ENCODE measurements at places on chromosomes 5 and 9.

DNA sequence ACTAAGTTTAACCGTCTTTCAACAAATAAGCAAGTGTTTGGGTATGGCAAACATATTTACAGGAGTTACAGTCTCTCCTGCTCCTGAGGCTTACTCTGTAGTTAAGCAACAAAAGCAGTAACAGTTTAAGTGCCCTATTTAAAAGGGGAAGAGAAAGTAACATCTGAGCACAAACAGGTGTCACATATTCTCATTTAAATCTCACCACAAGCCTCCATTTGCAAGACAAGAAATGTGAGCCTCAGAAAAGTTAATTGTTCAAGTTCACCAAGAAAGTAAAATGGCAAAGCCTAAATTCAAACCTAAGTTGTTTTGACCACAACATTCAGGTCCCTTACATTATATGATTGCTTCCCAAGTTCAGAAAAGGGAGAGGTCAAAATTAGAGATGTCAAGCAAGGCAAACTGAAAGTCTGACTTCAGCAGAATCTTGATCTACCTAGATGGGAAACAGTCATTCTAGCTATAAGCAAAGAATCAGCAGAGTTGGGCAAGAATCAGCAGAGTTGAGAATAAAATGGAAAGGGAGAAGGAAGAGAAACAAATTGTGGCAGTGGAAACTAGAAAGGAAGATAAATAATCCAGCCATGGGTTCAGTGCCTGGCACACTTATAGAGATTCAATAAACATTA lies 93.4 kb downstream of the STRBP start:
- H3K36me3 ChIP-seq: peaks cover 7% of the 10 kb centered on the region
- H3K27ac ChIP-seq: no peak overlapping the region
- DNase-seq: no peak
- H3K4me1 ChIP-seq: no peaks in the 10 kb centered on the region
- no peak overlapping the region for H3K4me3 ChIP-seq

GRCh38 chr5:72209147-72210115 lies 102.2 kb downstream of the MAP1B start:
- no peak for DNase-seq
- no peak overlapping the region for H3K27ac ChIP-seq
- H3K36me3 ChIP-seq: no peaks in the 10 kb centered on the region
- H3K4me3 ChIP-seq: no peak overlapping the region

DNA sequence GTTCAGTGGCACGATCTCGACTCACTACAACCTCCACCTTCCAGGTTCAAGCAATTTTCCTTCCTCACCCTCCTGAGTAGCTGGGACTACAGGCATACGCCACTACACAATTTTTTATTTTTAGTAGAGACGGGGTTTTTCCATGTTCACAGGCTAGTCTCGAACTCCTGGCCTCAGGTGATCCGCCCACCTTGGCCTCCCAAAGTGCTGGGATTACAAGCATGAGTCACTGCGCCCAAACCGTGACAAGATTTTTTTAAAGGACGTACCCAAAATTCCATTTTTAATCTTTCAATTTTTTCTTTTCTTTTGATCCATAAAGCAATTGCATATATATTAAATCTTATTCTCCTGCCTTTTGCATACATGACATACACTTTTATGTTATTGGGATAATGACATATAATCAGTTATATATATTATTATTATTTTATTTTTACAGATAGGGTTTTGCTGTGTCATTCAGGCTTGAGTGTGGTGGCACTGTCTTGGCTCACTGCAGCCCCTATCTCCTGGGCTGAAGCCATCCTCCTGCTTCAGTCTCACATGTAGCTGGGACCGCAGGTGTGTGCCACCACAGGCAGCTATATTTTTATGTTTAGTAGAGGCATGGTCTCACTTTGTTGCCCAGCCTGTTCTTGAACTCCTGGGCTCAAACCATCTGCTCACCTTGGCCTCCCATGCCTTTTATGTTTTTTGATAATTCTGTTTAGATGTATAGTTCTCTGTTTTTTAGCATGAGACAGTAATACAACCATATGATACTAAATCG lies 71.9 kb downstream of the RAB24 start:
- no peak overlapping the region for H3K4me3 ChIP-seq
- H3K4me1 ChIP-seq: no peaks in the 10 kb centered on the region
- H3K27ac ChIP-seq: no peak overlapping the region
- no peak for DNase-seq
- peaks cover 32% of the 10 kb centered on the region for H3K36me3 ChIP-seq

- H3K36me3 ChIP-seq: no peaks in the 10 kb centered on the region
- H3K27me3 ChIP-seq: peaks cover 47% of the 10 kb centered on the region
- no peak overlapping the region for H3K4me3 ChIP-seq
- H3K4me1 ChIP-seq: peaks cover 25% of the 10 kb centered on the region
Observed at GRCh38 chr5:135026645-135027265, 7.3 kb downstream of the PITX1 start.

GRCh38 chr9:8011974-8012373 lies 212.4 kb upstream of the DMAC1 start:
- H3K4me1 ChIP-seq: no peaks in the 10 kb centered on the region
- no peak for DNase-seq
- no peaks in the 10 kb centered on the region for H3K27me3 ChIP-seq
- no peak overlapping the region for H3K27ac ChIP-seq
- no peaks in the 10 kb centered on the region for H3K36me3 ChIP-seq
- H3K4me3 ChIP-seq: no peak overlapping the region

DNA sequence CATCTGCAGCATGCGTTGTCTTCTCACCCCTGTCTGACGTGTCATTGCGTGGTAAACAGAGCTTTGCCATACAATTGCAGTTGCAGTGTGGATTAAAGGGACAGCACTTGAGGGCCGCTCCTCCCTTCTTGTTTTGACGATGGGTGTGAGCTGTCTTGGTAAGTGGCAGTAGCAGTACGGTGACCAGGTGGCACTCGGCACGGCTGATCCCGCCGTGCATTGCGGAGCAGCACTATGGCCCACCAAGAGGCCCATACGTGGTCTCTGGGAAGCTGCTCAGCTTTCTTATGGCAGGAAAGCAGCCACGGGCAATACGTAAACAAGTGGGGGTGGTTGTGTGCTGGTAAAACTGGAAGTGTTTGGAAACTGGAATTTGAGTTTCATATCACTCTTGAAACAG lies 25.1 kb downstream of the EHMT1 start:
- H3K4me1 ChIP-seq: peaks cover 34% of the 10 kb centered on the region
- no peak overlapping the region for H3K4me3 ChIP-seq
- DNase-seq: no peak
- no peaks in the 10 kb centered on the region for H3K27me3 ChIP-seq
- no peak overlapping the region for H3K27ac ChIP-seq

GRCh38 chr9:14401911-14402310 lies 88.0 kb upstream of the NFIB start:
- H3K4me3 ChIP-seq: no peak overlapping the region
- H3K4me1 ChIP-seq: no peaks in the 10 kb centered on the region
- no peak for DNase-seq
- no peaks in the 10 kb centered on the region for H3K36me3 ChIP-seq
- no peak overlapping the region for H3K27ac ChIP-seq

- H3K4me3 ChIP-seq: no peak overlapping the region
- peaks cover 11% of the 10 kb centered on the region for H3K36me3 ChIP-seq
- H3K4me1 ChIP-seq: no peaks in the 10 kb centered on the region
- no peak overlapping the region for H3K27ac ChIP-seq
- no peaks in the 10 kb centered on the region for H3K27me3 ChIP-seq
Observed at GRCh38 chr5:131563434-131564228, 71.4 kb downstream of the RAPGEF6 start.

DNA sequence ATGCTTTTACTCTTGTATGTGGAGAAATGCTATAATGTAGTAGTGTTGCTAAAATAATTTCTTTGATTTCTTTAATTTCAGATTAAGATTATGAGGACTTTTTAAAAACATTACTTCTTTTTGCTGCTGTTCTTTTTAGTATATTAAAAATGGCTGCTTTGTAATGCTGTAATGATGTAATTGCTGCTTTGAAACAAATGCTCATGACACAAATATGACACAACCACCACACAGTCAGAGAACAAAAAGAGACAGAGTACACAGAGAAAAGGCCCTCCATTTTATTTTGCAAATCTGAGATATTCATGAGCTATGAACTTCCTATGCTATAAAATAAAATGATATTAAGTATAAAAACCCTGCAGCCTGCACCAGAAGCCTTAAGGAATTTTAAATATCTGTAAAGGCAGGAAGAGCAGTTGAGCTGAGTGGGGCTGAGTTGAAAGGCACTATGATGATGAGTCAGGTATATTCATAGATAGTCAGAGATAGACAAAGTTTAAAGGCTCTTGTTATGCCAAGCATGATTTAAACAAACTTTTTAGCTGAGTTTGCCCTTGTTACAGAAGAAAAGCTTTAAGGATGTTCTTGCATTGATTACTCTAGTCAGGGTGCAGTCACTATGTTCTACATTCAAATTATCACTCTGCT lies 5.1 kb upstream of the POU5F2 start:
- DNase-seq: no peak
- H3K4me1 ChIP-seq: no peaks in the 10 kb centered on the region
- H3K27me3 ChIP-seq: no peaks in the 10 kb centered on the region
- H3K27ac ChIP-seq: no peak overlapping the region
- H3K4me3 ChIP-seq: no peak overlapping the region
- peaks cover 7% of the 10 kb centered on the region for H3K36me3 ChIP-seq

DNA sequence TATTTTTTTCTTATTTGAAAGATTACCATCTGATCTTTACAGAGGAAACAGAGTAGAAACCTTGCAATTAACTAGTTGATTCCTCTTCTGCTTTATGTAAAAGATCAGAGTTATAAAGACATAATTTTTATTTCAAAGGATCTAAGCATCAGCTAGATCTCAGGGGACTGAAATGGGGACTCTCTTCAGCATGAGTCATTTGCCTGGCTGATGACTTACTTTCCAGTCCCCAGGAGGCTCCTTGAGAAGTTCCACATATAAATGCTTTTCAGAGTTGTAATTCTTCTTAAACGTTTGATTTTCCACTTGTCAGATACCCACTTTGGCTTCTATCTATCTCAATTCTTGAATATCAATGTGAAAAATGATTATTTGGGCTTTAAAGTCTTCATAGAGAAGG lies 389.4 kb downstream of the RAB3C start:
- no peaks in the 10 kb centered on the region for H3K4me1 ChIP-seq
- H3K4me3 ChIP-seq: no peak overlapping the region
- H3K27me3 ChIP-seq: no peaks in the 10 kb centered on the region
- no peak for DNase-seq

DNA sequence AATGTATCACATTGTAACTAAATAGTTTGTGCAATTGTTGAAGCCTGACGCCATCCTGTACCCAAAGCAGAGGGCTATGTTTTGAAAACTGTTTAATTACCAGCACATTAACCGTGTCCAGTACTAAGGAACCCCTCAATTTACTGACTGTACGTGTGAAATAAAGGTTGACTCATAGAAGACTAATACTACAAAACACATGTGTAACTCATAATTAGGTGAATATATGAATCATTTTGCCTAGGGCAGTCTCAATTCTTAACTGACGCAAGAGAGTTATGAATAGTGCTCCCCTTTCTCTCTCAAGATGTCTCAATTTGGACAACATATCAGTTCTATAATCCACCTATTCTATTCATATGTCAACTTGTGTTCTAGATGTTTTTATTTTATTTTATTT lies 558.4 kb downstream of the PRDM9 start:
- no peaks in the 10 kb centered on the region for H3K27me3 ChIP-seq
- no peak for DNase-seq
- no peaks in the 10 kb centered on the region for H3K36me3 ChIP-seq
- no peak overlapping the region for H3K4me3 ChIP-seq

DNA sequence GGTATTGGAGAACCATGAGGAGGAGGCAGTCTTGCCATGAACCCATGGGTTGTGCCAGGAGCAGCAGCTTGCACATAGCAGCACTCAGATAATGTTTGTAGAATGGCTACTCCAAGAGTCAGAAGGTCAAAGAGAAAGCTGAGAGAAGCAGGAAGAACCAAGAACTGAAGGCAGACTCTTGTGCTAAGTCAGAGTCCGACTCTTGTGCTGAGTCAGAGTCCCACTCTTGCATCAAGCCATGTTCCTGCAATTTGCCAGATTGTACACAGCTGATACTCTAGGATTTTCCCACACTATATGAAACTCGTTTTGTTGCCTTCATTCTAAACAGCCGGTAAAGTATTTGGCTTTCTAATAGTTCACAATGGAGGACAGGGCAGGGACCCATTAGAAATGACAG lies 26.2 kb upstream of the HSPA9 start:
- no peaks in the 10 kb centered on the region for H3K36me3 ChIP-seq
- DNase-seq: no peak
